Suppressor macrophage (primary cell): ENCODE measurements at places on chromosomes 3 and 15.

- DNase-seq = no peak
Measured at GRCh38 chr3:107117156-107117555, 260.1 kb upstream of the CCDC54 start.

- no peak for DNase-seq
Measured at GRCh38 chr15:69853544-69853951, 244.2 kb downstream of the TLE3 start.

- no peak for DNase-seq
Measured at GRCh38 chr15:88680241-88681001, 41.6 kb downstream of the ISG20 start.

DNA sequence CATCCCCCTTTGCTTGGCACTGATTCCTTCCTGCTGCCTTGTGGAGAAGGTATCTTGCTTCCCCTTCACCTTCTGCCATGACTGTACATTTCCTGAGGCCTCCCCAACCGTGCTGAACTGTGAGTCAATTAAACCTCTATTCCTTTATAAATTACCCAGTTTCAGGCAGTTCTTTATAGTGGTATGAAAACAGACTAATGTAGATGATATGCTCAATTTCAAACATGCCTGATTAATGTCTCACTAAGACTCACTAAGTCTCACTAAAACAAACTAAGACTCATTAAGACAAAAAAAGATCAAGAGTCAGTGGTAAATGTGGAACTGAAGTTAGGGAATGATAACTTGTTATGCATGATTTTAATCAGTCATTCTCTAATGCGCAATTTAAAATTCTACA lies 606.6 kb downstream of the RBMS3 start:
- DNase-seq = no peak

GRCh38 chr15:40918146-40918798 lies 10.9 kb upstream of the DLL4 start:
- DNase-seq = no peak

- DNase-seq = no peak
Measured at GRCh38 chr15:100345438-100345837, 3.7 kb upstream of the ADAMTS17 start.

DNA sequence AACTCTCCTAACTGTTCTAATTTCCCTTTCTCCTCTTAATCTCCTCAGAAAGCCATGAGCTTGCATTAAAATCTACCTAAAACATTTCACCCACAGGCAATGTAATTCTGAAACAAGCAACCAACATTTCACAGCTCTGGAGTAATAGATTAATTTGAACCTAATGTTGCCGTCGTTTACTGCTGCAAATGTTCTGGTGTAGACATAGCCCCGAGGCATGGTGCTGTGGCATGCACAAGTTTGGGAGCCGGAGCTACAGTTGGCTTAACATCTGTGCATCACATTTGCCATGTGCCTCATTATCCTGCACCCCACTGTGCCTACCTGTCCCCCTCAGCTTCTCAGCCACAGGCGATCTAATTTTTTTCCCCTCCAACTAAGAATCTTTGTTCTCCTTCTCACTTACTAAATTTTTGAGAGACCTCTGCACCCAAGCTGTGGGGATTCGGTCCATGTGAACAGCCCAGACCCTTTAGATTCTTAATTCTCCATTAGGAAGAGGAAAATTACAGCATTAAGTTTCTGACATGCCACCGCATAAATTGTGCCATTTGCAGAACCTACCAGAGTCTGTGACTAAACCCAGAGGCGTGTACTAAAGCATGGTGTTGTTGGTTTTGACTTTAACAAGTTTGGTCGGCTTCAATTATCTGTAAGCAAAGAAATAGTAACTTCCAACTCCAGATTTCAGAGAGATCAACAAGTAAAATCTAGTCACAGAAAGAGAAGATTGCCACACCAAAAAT lies 419.2 kb downstream of the MECOM start:
- no peak for DNase-seq

DNA sequence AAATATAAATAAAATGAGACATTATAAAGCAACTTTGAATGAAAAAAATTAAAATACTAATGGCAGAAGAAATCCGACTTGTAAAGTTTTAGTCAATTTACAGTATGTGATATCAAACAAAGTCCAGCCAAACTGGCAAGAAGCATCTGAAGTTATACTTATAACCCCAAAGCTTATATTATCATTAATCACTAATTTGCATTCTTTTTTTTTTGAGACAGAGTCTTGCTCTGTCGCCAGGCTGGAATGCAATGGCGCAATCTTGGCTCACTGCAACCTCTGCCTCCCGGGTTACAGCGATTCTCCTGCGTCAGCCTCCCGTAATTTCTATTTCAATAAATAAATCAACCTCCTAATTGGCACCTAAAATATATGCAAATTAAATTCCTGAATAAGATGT lies 80.1 kb downstream of the AQR start:
- no peak for DNase-seq

GRCh38 chr15:45157974-45158373 lies 28.2 kb downstream of the DUOX1 start:
- DNase-seq = no peak

GRCh38 chr3:40310705-40311104 lies 1.2 kb downstream of the EIF1B start:
- DNase-seq = peak; percentile 17

DNA sequence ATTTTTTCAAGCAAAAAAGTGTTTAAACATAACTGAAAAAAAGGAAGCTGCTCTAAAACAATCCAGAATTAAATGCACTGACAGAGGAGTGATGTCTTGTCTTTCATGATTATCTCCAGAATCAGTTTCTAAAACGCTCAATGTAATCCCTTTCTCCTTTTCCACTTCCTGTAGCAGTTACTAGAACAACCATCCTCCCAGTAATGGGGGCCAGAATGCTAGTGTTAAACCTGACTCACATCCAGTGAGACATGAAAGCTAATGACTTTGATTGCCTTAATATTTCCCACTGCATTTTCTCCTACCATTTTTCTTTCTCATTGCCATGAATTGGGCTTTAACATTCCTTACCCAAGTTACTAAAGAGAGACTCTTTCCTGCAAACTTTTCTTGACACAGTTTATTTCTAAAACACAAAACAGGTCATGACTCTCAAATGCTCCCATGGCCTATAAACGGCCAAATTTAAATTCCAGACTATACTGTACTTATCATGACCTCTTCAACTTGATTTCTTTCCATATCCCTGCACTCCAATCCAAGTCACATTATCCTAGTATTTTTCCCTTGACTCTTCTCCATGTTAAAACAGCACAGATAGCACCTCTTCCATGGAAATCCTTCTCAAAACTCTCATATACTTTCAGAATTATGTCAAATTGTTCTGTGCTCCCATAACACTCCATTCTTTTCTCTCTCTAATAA lies 341.4 kb downstream of the NAALADL2 start:
- no peak for DNase-seq

DNA sequence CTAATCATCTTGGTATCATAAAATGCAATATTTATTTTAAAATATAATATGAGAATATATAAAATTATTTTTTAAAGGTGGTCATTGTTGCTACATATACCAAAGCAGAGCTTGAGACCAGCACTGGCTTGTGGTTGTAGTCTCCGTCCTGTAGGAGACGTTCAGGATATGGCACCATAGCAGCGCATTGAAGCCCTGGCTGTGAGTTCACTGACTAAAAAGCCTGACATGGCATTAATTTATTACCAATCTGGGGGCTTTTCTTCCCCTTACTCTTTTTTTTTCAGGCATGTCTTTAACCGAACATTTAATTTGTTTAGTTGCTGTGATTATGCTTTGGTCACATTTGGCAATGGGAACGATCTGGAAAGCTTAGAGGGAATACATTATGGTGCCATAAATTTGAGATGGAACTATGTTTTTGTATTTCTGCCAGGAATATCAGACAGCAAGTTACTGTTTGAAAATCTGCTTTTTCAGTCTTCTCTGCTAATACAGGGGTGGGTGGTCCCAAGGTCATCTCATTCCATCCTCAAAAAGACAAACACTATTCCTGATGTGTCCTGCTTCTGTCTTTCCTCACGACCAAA lies 108.5 kb downstream of the ZIC4 start:
- DNase-seq = no peak

DNA sequence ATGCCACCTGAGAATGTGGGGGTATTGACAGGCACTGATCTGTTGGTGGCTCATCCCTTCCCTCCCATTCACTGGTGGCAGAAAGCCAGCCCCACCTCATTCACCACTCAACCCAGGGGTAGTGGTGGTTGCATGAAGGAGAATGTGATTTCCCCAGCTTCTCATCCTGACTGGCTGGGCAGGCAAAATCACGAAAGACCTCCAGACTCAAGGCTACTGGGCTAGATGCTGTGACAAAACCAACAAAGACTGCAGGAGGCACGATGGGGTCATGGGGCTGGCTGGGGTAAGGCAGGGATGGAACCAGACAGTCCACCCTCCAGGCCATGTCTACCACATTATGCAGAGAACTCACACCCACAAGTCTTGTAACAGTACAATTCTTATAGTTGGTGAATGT lies 33.9 kb downstream of the FSTL1 start:
- DNase-seq = no peak

DNA sequence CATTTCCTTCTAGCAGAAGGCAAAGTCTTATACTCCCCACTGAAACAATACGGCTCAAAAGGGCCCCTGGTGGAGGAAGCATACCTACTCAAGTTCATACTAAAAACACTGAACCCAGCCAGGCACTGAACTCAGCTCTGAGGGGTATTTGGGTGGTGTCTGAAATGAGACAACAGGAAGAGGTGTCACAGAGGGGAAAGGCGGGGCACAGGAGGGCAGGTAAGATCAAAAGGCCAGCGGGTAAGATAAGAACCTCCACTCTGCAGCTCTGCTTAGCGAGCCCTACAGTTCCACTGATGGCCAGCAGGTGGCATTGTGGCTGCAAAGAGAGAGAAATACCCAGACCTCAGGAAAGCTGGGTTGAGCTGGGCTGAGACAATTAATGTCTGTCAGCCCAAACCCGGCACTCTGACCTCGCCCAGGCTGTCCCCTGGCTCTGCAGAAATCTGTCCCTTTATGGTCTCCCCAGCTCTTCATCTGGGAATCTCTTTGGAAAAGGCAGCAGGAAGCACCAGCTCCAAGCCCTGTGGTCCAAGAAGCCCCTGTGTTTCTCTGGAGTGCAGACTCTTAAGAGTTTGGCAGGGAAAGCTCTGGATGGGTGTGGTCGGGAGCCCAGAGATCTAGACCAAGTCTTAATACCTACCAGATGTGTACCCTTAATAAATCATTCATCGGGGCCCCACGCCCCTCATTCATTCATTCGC lies 8.4 kb downstream of the MFGE8 start:
- peak; percentile 87 for DNase-seq

DNA sequence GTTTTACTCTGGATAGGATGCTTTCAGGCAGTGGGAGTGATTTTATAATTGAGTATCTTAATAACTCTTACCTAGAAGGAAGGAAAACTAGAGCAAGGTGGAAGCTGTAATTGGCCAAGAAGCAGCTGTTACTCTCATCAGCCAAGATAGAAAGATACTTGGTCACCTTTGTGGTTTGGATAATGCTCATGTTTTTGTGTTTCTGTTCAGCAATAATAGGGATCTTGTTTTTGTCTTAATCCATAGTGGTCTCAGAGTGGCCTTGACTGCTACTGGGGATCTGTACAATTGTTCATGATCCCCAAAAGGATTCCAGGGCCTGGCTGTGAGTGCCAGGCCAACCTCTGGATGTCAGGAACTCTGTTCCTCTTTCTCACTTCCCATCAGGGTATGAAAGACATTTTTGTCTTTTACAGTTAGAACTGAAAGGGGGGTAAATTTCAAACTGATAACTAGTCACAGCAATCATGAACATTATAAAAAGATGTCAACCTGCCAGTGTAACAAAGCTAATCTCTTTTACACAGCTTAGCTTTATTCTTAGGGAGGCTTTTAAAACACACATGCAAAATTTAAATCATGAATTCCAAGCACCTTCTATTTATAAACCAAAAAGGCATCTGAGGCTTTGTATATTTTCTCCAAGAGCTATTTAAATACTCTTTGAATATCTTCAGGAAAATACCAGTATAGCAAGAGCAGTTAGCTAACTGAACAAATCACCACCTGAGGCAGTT lies 6.0 kb downstream of the UBL7 start:
- peak; percentile 15 for DNase-seq

GRCh38 chr3:116852803-116853202 lies 143.2 kb downstream of the TUSC7 start:
- DNase-seq = no peak

GRCh38 chr3:39147711-39148434 lies 5.5 kb downstream of the CSRNP1 start:
- peak; percentile 54 for DNase-seq

DNA sequence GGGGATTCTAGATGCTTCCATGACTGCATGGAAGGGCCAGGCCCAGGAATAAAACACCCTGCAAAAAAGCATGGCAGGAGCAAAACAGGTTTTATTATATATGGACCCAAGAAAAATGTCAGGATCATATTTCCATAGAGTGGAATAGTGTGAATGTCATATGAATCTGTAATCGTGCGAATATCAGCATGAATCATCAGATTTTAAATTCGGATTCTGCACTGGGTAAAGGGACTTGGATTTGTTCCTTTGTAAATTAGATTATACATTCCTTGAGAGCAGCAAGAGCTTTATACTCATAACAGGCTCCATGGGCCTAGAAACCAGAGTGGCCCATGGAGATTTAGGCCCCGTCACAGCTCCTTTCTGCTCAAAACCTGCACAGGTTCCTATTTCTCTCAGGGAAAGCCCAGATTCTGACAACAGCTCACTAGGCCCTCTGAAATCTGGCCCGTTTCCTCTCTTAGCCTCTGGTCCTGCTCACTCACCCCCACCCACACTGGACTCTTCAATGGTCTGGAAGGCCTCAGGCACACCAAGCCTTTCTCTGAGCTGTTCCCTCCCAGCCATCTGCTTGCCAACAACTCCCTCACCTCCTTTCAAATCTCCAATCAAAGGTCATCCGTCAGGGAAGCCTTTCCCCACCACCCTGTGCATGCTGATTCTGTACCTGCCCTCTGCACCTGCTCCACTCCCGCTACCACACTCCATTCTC lies 76.0 kb downstream of the FEM1B start:
- peak; percentile 70 for DNase-seq

DNA sequence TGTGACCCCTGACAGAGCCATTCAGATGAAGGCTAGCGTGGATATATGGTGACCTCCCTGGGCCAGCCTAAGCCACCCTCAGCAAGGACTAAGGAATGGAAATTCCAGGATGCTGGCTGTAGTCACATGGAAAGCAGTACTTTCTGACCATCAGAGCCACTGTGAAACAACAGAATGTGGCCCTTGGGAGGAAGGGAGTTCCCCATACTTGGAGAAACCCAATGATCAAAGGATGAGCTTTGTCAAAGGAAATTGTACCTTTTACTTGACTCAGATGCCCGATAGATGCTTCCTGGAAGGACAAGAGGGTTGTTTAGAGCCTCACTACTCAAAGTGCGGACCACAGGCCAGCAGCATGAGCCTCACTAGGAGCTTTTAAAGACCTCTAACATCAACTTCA lies 484.5 kb upstream of the PROK2 start:
- DNase-seq = no peak

DNA sequence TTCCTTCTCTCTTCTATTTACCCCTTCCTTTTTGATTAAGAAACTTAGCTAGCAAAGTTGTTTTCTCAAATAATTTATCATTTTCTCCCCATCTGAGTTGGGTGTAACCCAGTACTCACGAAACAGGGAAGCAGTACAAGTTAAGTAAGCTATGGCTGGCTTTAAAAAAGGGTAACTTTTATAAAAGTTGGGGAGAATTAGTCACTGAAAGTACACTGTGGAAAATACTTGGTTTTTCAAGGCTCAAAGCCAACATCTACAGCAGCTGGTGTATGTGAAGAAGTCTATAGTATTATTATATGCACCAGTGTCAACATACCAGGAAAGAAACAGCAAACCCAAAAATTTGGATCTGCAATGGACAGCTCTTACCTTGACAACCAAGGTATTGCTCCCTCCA lies 25.5 kb downstream of the CLK3 start:
- no peak for DNase-seq

GRCh38 chr15:90829942-90830440 lies 38.4 kb upstream of the FURIN start:
- peak; percentile 92 for DNase-seq
